Naive thymus-derived CD4-positive, alpha-beta T cell (primary cell): ENCODE measurements at places on chromosomes 12 and 14.

- no peak for DNase-seq
Measured at GRCh38 chr14:75615200-75615599, 36.8 kb downstream of the FLVCR2 start.

DNA sequence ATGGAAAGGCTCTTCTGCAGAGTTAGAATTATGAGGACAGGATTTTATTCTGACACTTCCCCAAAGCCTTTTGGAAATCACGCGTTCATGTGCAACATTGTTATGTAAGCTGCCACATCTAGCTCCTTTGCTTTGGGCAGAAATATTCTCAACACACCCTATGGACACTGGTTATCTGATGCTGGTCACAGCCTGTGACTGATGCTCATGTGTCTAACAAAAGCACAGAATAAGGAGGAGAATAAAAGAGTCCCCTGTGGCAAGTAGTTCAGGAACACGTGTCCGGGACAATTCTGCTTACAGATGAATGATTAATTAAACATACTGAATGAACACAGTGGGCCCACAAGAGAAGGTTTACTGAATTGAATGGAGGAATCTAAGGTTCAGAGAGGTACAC, 22.1 kb downstream of the FOXN3 start:
- no peak for DNase-seq

GRCh38 chr14:106872611-106873446, 1346.4 kb downstream of the TMEM121 start:
- DNase-seq: peak; percentile 75

- no peak for DNase-seq
Measured at GRCh38 chr14:76829013-76829365, 2.8 kb downstream of the LRRC74A start.

DNA sequence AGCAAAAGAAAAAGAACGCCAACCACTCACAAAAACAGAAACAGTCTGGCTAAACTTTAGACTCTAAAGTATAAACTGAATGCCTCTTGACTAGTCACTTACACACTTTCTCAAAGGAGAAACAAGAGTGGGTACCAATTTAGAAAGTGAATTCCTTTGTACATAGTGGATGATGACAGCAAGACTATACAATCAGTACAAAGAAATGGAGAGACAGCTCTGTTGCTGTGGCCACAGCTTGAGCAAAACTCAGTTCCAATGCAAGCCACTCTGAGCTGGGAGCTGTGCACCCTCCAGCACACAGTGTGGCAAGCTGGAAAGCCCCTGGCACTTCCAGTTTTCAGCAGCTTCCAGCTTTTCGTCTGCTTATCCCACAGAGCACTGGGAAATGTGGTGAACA, 21.7 kb downstream of the NT5DC3 start:
- no peak for DNase-seq

DNA sequence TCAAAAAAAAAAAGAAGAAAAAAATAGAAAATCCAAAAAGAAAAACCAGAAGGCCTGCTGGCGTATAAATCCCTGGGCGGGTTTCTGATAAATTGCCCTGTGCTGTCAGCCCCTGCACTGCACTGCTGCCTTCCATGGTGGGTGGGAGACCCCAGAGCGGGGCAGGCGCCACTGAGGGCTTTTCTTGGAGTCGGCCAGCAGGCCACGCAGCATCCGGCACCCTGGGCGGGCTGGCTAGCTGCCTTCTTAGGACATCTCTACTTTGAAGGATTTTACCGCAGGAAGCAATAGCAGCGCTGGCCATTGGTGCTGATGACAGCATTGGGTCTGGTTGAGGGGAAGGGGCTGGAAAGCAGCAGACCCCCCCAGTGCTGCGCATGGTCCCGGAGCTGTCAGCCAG, 29.1 kb downstream of the IL31 start:
- DNase-seq: no peak

- no peak for DNase-seq
Measured at GRCh38 chr12:115960-116915, 49.7 kb downstream of the IQSEC3 start.

- DNase-seq: no peak
Measured at GRCh38 chr12:24617471-24617870, 331.4 kb downstream of the BCAT1 start.

DNA sequence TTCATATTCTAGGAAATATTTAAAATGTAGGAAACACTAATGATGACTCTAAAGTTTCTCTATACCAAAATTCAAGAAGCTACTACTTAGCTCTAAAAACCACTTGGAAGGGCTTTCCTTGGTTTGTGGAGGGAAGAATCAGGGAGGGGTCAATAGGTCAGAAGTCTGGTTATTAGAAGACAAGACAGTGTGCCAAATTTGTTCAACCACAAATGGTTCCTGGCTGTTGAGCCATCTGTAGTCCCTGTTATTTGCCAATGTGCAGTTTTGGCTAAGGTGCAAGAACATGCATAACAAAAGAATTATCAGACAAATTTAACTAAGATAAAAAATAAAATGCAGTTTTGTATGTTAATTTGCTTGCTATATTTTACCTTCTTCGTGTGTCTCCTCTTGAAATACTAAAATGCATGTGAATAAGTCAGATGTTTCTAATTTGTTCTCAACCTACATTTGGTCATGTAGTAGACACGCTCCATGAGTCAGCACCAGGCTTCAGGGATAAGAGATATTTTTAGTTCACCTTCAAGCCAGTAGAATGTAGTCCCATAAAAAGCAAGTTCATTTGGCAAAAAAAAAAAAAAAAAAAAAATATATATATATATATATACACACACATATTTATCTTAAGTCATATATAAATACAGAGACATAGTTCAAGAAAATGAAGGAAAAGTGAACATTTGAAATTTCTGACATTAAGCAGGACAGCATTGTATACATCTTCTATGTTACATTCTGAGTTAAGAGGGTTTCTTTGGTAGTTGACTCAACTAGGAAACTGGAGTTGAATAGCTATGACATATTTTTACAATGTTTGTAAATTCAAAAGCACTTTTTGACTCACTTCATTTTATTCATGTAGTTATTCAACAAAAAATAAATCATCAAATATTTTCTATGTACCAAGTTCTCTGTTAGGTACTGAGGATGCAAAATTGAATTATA, 123.3 kb downstream of the KCNC2 start:
- no peak for DNase-seq

DNA sequence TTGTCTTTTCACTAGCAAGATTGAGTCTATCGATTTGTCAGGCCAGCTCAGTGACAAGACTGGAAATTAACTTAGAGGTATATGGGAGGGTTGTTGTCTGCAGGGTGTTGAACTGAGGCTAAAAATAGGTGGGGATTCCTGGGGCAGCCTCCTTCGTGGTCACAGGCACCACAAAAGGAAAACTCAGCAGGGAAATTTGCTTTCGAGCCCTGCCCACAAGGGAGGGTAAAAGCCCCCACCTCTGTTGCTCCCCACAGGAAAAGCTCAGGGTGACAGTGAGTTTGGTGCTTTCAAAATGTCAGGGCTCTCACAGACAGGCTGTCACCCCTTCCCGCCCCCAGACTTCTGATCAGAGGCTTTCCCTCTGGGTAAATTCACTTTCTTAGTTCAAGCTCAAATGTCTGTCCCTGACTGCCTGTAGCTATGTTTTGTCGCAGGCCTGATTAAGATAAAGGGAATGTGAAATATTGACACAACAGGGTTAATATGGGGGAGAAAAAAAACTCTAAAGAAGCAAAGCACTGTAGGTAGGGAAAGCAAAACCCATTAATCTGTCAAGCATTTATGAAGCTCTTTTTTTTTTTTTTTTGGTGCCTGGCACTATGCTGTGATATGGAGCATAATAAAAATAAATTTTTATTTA, 11.7 kb upstream of the NFKBIA start:
- DNase-seq: peak; percentile 18

DNA sequence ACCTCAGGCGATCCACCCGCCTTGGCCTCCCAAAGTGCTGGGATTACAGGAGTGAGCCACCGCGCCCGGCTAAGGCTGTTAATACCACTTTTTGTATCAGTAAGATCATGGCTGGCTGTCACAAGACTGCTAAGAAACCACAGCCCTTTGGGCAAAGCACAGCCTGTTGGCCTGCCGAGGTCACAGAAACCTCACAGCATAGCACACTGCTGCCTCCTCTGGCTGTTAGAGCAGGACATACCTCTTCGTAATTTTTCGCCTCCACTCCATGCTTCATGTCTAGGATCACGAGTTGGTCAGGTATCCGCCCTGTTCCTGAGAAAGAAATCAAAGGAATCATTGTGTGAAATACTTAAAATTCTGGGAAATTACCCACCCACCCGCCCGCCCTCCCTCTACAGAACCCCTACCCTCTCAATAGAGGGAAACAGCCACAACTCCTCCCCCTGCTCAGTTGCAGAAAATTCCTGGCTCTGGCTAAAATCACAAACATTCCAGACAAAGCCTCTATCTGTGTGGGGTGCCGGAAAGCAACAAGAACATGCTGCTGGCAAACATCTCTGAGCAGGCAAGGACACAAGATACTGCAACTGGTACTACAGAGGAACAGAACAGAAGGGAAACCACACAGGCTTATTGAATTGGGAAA, 20.7 kb upstream of the NEK9 start:
- no peak for DNase-seq

DNA sequence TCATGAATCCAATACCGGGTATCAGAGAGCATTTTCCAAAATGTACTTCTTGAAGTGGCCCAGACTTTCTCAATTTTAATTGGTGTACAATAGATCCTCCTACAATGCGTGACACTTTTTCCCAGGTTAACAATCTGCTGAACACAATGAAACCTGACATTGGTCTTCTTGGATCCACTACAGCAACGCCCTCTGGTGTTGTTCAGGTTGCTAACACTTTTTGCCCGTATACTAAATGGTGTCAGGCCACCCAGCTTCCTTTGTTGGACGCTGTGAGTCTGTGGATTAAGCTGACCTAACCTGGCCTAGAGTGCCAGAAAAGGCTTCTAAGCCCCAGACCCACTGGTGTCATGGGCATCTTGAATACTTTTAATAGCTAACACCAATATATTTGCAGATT, 89.2 kb downstream of the KCNK10 start:
- DNase-seq: no peak

GRCh38 chr14:72010474-72010873, 78.2 kb downstream of the RGS6 start:
- DNase-seq: no peak

DNA sequence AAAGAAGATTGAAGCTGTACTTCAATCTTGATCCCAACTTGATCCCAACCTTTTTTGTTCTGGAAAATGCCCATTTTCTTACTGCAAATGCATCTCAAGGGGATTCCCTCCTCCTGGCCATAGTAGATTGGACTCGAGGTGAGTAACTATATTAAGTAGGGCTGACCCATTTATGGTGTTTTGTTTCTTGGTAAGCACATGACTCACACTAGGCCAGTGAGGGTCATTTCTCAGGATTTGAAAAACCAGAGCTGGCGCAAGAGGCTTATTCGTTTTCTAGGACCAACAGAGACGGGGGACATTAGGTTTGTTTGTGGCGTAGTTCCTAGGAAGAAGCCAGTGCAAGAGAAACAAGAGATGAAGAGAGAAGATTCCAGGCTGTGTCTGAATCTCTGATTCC, 51.4 kb downstream of the MRPL42 start:
- no peak for DNase-seq

GRCh38 chr12:15535352-15535781, 213.1 kb downstream of the PTPRO start:
- DNase-seq: no peak

- no peak for DNase-seq
Measured at GRCh38 chr12:62259631-62259992, 592 bp upstream of the USP15 start.

DNA sequence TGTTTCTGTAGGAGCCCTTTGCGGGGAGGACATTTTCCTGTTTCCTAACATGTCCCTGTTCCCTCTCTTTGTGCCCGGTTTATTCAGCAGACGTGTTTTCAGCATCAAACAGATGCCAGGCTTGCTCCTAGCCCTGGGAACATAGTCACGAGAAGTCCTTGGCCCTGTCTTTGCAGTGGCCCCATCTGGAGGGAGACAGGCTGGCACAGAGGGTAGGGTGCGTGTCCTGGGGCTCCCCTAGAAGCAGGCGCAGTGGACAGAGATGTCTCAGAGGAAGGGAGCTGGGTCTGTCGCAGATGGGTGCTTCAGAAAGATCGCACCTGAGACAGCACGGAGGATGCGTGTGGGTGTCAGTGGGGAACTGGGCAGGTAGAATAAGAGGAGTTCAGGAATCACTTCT, 75.0 kb upstream of the DYNC1H1 start:
- DNase-seq: no peak

- DNase-seq: peak; percentile 70
Measured at GRCh38 chr14:61452452-61452851, 131.1 kb downstream of the PRKCH start.

- DNase-seq: no peak
Measured at GRCh38 chr12:92335831-92336230, 190.2 kb upstream of the BTG1 start.

GRCh38 chr14:85417396-85417795, 112.5 kb upstream of the FLRT2 start:
- no peak for DNase-seq

DNA sequence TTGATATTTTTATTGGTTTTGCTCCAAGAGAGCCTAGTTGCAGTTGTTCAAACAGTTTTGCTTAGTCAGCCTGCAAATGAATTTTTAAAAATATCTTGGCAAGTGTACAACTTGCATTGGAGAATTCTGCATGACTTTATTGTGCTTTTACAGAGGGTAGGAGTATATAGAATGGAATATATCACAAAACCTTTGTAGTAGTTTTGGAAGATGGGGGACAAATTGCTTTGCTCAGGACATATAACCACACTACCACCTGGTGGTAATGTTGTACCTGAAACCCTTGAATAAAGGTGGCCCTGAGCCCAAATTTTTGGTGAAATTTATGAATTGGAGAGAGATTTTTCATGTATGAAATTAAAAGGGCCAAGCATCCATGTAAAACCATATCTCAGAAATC, 645.2 kb downstream of the MED13L start:
- no peak for DNase-seq

DNA sequence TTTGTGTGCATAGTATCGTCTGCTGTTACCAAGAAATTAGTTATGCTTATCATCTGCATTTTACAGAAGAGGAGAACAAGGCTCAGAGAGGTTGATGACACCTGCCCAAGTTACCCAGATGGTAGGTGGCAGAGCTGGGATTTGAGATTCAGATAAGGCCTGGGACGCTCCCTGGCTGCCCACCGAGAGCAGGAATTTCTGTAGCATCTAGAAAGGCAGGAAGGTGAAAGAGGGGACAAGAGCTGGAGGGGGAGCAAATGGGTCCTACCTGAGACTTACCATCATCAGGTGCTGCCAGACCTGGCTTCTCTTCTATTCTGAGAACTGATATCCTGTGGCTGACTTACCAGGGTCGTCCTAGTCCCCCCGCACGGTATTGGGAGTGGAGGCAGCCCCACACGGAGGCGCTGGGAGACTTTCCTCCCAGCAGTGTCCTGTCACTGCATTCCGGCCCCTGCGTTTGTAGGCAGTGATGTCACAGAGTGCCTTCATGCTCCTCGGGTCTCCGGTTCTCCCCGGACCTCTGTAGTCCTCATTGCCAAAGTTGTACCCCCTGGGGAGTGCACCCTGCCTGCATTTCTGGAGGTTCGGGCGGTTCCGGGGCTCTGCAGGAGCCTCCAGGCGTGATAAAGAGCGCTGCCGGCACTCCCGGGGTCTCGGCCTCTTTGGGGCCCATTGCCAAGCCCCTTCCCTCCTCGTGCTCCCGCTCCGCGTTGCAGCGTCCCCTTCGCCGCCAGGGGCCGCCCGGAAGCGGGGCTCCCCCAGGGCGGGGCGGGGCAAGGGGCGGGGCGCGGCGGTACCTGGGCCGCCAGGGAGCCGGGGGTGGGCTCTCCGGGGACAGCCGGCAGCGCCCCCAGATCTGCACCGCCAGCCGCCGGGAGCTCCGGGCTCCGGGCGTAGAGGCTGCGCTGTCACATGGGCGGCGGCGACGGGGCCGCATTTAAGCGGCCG, at the start of gene CABP1:
Gene CABP1 (plus strand): TSS at position 856 of the 951 bp plus-strand sequence. CDS start 60 bp downstream, at position 916.
- DNase-seq: peak; percentile 46
